ENCODE measurements at places on chromosomes 11 and 22. TPM values are rescaled to one million over a fixed set of nuclear protein-coding genes. Genes with fewer than 3 reads are reported as not detected.

DNA sequence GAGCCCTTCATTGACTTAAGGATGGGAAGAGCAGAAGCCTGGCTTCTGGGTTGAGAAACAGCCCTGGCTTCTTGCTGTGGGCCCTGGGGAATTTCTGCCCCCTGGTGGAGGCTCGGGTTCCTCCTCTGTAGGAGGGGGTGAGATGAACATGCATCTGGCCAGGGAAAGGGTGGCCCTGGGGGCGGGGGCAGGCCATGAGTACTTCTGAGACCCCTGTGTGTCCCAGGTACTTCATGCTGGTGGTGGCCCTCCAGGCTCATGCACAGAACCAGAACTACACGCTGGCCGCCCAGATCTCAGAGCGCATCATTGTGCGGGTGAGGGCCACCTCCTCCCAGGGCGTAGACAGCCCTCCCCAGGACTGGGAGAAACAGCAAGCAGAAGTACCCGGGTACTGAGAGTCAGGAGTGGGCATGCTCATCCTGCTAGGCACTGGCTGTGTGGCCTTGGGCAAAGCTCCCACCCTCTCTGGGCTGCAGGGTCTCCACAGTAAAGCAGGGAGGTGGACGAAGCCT lies 15.8 kb downstream of the TMEM258 start:
- peak; percentile 75 for DNase-seq

GRCh38 chr11:128188346-128189004 lies 398.9 kb downstream of the ETS1 start:
- DNase-seq, result no peak

Gene AGBL2
- total RNA-seq, result 4.9 TPM

GRCh38 chr22:45930324-45930723 lies 46.6 kb downstream of the WNT7B start:
- DNase-seq, result no peak

GRCh38 chr11:78019808-78020207 lies 3.3 kb downstream of the KCTD14 start:
- DNase-seq, result no peak
